ENCODE measurements at places on chromosomes 2 and 18.

DNA sequence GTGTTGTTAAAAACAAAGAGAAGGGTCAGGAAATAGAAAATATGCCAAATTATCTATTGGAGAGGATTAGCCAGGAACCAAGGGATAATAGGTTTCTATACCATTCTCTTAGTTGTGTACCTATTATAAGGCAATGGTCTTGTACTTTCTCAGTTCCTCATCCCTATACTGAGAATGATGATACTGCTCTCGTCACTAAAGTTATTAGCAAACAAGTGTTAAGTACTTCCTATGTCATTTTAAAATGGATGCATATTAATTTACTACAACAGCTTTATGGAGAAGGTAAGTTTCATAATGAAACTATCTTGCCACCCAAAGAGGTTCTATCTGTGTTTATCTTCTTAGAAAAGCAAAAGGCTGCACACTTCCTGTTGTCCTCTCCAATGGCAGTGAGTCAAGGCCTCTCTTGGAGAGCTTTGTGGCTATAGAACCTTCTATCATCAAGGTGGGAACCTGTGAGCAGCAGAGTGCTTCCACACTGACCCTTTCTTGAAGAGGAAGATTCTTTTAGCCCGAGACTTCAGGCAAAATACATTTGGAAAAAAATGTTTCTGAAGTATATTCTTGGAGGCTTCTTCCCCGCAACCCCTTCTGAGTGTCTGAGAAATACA, 460.7 kb upstream of the FANCL start:
- DNase-seq, result no peak

DNA sequence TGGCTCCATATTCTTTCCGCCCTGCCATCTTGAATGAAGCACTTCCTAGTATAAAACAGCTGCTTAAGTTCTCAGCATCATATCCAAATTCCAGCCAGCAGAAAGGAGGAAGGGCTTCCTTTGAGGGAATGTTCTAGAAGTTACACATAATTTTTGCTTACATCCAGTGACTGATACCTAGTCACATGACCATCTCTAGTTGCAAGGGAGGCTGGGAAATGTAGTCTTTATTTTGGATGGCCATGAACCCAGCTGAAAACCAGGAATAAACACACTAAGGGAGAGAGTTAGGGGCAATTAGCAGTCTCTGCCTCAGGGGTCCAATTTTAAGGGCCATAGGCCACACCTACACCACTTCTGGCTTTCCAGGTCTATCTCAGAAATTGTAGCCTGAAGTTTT, 57.8 kb upstream of the LMAN1 start:
- DNase-seq, result no peak

GRCh38 chr18:77206676-77207374, 42.8 kb upstream of the GALR1 start:
- DNase-seq, result no peak

DNA sequence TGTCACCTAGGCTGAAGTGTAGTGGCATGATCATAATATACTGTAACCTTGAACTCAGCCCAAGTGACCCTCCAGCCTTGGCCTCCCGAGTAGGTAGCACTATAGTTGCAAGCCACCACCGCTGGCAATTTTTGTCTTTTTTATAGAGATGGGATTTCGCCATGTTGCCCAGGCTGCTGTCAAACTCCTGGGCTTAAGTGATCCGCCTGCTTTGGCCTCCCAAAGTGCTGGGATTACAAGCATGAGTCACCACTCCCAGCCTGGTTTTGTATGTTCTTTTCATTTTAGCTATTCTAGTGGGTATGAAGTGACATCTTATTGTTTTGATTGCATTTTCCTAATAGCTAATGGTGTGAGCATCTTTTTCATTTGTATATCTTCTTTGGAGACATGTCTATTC, 11.3 kb upstream of the EXOC6B start:
- DNase-seq, result no peak

DNA sequence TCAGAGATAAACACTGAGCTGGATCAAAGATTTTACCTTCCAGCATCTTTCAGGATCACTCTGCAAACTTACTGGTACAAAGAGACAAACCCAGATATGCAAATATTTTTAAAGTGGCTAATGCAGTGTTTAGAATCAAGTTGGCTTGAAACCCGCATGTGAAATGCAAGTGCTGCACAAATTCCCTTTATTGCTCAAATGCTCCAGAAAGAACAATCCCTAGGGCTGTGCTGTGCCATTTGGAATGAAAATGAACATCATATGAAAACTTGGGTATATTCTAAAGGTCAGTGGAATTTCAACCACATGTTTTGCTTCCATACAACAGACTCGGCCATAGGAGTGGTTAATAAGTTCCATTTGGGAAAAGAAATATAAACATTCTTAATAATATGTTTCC, 139.1 kb downstream of the VWC2L start:
- DNase-seq, result no peak

DNA sequence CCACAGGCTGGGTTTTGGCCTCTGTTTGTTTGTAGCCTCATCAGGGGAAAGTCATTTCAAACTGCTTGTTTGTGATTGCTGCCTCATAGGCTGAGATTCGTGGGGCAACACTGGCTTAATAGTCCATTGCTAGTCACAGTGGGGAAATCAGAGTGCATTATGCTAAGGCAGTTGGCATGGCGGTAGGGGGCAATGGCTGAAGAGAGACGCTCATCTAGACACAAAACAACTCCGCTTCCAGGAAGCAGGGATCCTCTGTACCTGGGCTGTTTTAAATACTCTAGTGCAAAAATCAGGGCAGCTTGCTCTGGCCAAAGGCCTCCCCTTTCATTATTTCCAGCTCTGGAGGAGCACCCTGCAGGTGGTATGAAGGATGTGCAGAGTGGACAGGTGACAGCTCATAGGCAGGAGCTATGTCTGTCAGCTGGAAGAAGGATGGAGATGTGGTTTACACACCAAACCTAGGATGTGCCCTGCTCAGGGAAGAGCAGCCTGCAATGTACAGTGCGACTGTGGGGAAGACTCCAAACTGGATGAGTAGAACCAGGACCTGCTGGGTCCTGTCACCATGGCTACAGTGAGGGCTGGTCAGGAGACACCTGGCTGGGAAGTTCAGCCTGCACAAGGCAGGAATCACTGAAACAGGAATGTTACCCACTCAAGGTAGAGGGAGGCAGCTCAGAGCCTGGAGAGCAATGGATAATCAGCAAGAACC, 234.3 kb downstream of the CLIP4 start:
- DNase-seq, result no peak

GRCh38 chr18:79965119-79965902, 868 bp downstream of the HSBP1L1 start:
- peak; percentile 27 for DNase-seq

GRCh38 chr2:979069-979928, 28.6 kb downstream of the SNTG2 start:
- no peak for DNase-seq

GRCh38 chr2:78351208-78351607, 674.3 kb upstream of the REG3G start:
- no peak for DNase-seq

- DNase-seq, result no peak
Measured at GRCh38 chr2:122705746-122706145, 950.3 kb downstream of the TSN start.

DNA sequence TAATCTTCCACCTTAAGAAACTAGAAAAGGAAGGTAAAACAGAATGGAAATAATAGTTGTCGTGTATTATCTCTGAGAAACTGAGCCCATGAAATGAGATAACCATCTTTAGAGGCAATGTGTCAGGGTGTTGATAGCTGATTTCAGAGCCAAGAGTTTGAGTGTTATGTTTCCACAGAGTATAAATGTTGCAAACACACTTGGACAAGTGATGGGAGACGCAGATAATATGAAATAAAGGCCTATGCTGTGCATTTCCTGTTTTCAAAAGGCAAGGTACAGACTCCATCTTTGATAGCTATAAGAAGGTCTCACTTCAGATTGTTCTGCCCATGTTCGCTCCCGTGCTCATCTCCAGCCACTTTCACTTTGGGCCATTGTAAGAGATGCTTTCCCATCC, 25.9 kb upstream of the DNER start:
- no peak for DNase-seq

DNA sequence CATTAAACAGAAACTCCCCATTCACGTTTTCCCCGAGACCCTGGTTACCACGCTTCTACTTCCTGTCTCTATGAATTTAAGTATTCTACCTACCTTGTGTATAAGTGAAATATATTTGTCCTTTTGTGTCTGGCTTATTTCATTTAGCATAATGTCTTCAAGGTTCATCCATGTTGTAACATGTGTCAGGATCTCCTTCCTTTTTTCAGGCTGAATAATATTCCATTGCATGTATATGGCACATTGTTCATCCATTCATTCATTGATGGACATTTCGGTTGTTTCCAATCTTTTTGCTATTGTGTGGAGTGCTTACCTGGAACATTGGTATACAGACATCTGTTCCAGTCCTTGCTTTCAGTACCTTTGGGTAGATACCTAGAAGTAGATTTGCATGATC, 18.2 kb upstream of the CABYR start:
- DNase-seq, result no peak

DNA sequence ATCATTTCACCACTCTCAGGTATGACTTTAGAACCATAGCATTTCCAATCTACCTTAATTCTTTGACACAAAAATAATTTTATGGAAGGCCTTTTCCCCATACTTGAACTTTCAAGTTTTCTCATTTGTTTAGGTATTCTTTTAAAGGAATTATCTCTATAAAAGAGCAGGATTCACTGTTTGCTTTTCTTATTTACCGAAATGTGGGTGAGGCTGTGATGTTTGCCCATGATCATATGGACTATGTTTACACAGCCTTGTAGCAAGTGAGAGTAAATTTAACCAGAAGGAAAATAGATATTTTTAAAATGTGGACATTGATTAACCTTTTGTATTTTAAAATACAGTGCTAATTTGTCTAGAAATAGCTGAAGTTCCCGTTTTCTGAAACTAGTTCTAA, 26.3 kb downstream of the CAB39 start:
- DNase-seq, result no peak

DNA sequence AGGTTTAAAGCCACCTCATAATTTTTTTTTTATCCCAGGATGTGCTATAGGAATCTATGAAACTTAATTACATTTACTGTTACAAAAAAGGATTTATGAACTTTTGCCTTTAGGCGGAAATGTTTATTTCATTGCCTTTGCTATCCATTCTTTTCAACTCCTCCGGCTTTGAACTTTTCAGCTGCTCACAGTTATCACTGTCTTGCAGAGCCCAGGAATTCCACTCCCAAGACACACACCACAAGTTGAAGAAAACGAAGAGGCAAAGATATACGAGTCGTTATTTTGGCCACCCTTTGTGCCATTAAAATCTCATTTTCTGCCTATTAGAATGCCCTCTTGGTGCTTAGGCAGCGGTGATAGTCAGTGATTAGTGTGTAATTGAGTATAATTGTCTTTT, 80.0 kb downstream of the PAX3 start:
- no peak for DNase-seq

GRCh38 chr2:102143450-102143985, 972 bp downstream of the IL1R1 start:
- no peak for DNase-seq

- no peak for DNase-seq
Measured at GRCh38 chr2:224083638-224084037, 44.6 kb upstream of the SERPINE2 start.

- no peak for DNase-seq
Measured at GRCh38 chr2:178905261-178905660, 98.0 kb upstream of the TTN start.

GRCh38 chr2:69914950-69915945, at the start of gene MXD1:
Gene MXD1 (plus strand): TSS chr2:69915109. CDS start chr2:69915331, 222 bp downstream.
- no peak for DNase-seq

DNA sequence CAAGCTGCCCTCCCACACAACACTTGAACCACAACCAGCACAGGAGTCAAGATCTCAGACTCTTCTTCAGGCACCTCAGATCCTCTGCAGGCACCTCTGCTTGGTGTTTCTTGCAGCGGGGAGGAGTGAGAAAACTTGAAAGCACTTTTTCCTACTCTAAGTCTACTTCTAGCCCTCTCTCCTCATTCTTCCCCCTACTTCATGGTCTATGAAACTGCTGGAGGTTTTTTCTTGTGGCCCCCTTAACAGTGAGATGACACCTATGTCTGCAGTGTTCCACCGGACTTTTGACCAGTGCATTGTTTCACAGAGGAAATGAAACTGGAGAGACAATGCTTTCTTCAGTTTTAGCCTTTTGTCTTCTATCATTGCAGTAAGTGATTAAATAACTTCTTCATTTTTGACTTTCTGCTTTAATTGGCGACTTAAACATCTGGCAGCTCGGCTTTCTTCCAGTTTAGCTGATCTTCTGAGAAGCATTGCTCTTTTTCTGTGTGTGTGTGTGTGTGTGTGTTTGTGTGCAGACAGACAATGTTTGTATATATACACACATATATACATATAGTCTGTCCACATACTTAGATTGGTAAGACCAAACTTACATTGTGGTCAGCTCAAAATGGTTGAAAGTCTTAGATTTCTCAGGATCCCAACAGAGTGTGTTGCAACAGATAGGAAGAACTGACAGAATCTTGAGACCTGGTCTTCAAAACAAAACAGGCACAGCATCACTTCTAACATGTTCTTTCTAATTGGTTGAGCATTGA, 1474.0 kb upstream of the TMEFF2 start:
- no peak for DNase-seq

DNA sequence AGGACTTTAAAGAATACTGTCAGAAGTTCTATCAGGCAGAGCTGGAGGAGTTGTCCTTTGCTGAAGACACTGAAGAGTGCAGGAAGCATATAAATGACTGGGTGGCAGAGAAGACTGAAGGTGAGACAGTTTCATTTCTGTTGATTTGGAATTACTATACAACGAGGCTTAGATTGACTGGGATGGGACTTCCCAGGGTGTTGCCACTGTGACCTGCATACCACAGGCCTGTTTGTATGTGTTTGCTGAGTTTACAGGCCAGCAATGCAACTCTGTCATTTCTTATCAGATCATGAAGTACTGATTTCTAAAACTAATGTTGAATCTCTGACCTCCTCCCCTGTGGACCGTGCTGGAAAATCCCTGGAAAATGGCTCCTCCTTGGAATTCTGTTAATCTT, 11.8 kb downstream of the SERPINB8 start:
- DNase-seq, result no peak

DNA sequence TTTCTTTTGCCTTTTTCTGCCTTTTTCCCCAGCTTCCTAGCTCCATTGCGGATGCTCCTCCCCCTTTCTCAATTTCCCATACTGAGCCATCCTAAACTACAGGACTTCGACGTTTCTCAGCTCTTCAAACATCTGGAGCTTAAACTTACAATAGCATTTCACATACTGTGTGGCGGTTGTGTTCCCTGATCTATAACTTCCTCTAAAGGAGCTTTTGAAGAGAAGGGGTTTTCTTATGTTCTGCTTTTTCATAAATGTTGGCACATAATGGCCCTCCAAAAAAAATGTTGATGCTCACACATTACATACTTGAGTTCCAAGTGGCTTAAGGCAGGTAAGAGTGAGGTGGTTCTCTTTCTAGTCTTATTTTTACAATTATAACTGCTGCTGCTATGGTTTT, 87.4 kb downstream of the RNF144A start:
- DNase-seq, result no peak

DNA sequence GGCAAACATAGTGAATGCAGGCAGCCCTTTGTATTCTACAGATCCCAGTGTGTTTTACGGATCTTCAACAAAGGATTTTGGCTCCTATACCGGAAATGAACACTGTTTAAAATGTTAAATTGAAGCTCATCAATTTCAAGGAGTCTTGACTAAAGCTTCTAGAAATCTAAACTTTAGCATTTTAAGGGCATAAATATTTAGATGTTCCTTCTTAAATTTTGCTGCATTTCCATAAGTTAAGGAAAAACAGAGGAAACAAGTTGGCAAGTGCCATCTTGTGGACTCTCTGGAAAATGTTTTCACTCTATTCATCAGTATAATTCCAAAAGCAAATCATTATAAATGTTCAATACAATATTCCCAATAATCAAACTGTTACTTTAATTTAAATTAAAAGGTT, 19.6 kb downstream of the CHN1 start:
- no peak for DNase-seq

- no peak for DNase-seq
Measured at GRCh38 chr2:73091696-73092095, 20.2 kb upstream of the SFXN5 start.
